ENCODE measurements at places on chromosomes 7 and 10. TPM values are rescaled to one million over a fixed set of nuclear protein-coding genes. Genes with fewer than 3 reads are reported as not detected.

GRCh38 chr7:16804674-16805439 is at the start of gene AGR2:
Gene AGR2 (minus strand): TSS chr7:16804999. CDS start chr7:16801796, 3,203 bp downstream.
- no peak for DNase-seq

GRCh38 chr10:92990615-92991014 is 70.0 kb upstream of the CYP26C1 start:
- no peak for DNase-seq

DNA sequence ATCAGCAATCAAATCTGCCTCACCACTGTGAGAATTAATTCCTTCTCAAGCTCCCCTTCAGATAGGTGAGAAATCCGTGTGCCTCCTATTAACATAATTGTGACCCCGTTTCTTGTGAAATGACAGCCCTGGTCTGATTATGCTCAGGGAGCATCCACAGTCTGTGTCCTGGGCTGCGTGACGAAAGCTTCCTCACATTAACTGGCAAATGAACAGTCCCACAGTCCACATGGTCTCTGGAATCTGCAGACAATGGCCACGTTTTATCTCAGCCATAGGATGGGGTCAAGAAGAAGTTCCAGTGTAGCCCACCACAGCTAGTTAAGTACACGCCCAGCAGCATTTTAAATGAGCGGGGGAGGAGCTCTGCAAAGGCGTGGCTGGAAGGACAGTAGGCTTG is 229.2 kb downstream of the RPS24 start:
- no peak for DNase-seq

CYP2C19 gene
- total RNA-seq: not detected

DNA sequence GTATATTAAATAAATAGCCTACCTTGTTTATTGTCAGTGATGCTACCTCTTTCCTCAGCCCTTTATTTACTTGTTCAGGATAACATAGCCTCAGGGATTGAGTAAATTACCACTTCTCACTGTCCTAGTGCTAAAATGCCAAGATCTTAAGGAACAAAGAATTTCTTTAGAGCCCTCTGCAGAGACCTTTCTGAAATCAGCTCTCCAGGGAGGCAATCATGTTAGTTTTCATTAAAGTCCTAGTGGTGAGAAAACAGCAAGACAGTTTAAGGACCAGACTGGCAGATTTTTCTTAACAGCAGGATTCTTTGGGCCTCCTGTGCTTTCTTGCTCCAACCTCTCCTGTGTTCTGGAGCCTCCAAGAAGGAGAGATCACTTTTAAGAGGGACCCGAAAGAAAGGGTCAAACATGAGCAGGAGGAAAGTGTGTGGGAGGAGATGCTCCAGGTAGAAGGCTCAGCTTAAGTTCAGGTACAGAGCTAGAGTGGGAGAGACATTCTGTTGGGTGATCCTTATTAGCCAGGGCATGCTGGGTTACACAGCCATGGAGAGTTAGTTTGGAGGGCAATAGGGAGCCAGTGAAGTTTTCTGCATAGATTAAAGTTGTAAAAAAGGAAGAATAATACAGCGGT is 1.2 kb upstream of the PLCE1 start:
- no peak for DNase-seq

DNA sequence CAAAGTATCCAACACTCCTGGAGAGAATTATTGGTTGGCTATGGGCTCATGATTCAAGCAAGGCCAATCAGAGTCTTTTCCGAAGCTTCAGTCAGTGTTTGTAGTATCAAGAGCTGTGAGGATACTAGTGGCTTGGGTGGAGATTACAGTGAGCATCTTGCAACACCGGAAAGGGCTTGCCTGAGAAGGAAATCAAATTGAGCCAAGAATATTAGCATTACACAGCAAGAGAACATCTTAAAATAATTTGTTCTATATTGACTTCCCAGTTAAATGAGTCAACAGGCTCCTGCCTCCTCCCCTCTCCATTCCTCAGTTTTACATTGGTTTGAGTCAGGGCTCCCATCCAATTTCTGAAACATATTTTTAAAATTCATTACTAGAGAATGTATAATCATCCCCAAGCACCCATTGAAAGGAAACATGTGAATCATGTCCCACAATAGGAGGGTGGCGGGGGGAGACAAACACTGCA is 127.4 kb downstream of the ELAPOR2 start:
- no peak for DNase-seq

DNA sequence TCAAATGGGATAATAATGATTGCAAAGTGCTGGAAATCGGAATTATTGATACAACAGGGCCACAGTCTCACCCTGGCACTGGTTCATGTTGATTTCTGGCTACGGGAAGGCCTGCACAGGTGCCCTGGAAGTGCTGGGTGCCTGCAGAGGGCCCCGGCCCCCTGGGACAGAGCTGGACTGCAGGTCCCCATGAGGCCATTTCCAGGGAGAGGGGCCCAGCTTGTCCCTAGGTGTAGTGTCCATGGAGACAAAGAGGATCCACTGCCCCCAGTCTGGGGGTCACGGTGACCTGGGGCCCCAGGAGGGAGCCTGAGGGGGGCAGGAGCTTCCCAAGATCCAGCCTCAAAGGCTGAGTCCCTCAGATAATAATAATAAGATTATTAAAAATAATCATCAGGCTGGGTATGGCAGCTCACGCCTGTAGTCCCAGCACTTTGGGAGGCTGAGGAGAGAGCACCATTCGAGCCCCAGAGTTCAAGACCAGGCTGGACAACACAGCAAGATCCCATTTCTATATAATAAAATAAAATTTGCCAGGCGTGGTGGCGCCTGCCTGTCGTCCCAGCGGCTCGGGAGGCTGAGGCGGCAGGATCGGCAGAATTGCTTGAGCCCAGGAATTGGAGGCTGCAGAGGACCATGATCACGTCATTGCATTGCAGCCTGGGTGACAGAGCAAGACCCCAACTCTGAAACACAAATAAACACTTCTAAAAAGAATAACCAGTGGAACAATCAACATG is 98.1 kb downstream of the MICALL2 start:
- DNase-seq: peak; percentile 56

FBXO24 gene
- 0.14 TPM for total RNA-seq

PTPRN2 gene
- total RNA-seq: 1.6 TPM

DNA sequence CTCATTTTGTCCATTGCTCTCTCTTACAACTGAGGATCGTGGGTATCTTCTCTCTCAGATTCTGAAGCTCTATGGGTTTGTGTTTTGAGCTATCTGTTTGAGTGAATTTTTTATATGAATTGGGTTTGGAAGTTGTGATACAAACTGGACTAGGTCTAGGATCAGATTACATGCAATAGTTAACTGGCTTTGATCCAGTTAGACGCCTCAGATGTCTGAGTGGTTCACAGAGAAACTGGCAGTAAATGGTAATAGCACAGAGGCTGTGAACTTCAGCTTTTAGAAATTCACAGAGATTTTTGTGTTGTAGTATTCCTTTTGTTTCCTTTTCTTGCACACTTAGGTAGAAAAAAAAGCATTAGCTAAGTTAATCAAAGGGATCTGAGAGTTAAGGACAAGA is 12.7 kb upstream of the DNMBP start:
- no peak for DNase-seq

DNA sequence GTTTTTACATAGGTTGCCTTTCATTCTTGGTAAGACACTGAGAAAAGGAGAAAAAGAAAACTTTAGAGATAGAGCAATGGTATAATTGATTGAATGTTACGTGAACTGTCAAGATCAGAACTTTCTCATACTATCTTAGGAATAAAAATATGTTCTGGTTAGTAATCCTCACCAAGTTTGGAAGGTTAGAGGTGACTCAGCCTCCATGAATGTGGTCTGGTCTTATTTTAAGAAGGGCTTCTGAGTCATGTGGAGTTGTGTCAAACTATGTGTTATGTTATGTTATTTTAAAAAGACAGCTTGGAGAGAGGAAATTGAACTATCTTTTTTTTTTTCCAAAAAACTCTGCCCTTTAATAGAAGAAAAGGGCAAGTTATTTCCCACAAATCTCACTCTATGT is 458.6 kb upstream of the KLF6 start:
- DNase-seq: no peak

- DNase-seq: no peak
Measured at GRCh38 chr7:131839967-131840690, 283.7 kb upstream of the PODXL start.
